ENCODE measurements at places on chromosomes 11 and 22.

DNA sequence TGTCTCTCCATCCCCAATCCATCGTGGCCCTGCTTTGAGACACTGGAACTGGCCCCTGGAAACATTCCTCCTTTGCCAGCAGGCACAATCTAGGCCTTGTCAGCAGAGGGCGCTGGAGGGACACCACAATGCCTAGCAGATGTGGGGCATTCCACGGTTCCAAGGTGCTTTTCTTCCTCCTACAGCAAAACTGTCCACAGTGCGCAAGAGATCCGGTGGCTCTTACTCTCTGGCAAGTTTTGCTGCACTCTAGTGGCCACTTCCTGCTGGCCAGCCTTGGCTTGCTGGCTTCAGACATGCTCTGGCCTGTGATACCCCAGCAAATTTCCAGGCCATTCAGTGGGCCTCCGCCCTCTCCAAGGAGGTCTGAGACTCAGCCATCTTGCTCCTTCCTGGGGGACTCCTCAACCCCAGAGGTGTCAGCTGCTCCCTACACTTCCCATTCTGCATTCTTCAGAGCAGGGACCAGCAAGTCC, 17.1 kb upstream of the RBM4B start:
- DNase-seq: peak; percentile 95

- no peak for DNase-seq
Observed at GRCh38 chr22:26722159-26722558, 64.8 kb downstream of the MIAT start.

DNA sequence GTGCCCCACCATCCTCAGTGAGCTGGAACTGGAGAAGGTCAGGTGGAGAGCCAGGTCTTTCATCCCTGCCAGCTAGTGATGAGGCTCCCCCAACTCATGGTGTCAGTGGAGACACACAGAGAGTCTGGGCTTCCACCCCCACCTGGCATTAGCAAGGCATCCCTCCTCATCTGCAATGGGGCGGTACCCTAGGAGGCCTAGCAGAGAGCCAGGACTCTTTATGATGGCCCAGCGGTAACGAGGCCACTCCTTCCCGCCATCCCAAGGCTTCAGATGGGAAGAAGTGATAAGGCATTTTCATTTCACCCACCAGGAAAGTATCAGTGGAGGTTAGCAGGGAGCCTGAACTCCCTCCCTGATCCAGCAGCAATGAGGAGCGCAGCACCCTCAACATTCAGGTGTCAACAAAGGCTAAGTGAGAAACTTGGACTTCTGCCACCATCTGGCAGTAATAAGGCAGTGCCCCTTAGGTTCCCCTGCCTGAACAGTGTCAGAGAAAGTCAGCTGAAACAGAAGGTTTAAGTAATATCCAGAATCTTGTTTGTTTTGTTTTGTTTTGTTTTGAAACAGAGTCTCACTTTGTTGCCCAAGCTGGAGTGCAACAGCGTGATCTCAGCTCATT, 40.5 kb upstream of the FBLN1 start:
- peak; percentile 31 for DNase-seq

DNA sequence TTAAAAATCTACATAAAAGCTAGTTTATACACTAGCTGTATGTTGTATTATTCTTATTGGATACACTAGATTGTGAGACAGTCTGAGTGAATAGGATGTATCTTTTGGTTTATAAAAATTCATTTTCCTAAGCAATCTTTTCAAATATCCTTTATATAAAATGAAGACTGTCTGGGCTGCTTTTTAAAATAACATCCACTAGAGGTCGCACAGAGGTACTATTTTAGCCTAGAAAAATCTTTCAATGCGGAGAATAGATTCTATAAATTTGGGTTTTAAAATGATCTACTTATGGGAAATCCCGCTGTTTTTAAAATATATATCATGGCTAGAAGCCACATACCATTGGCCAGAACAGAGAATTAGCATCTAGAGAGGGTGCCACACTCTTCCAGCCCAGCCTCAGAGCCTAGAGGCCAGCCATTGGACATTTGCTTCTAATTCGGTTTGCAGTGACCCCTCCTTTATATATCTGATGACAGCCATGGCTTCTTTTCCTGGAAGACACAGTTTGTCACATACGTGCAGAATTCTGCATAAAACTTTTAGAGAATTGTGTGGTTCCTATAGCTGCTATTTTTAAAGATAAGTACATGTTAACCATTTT, 7.3 kb downstream of the C11orf97 start:
- no peak for DNase-seq

GRCh38 chr22:20021196-20022181, 579 bp downstream of the TANGO2 start:
- no peak for DNase-seq

GRCh38 chr22:36763576-36763975, 12.3 kb downstream of the IFT27 start:
- no peak for DNase-seq

- DNase-seq: no peak
Observed at GRCh38 chr11:6225896-6226295, 8.5 kb downstream of the FHIP1B start.

DNA sequence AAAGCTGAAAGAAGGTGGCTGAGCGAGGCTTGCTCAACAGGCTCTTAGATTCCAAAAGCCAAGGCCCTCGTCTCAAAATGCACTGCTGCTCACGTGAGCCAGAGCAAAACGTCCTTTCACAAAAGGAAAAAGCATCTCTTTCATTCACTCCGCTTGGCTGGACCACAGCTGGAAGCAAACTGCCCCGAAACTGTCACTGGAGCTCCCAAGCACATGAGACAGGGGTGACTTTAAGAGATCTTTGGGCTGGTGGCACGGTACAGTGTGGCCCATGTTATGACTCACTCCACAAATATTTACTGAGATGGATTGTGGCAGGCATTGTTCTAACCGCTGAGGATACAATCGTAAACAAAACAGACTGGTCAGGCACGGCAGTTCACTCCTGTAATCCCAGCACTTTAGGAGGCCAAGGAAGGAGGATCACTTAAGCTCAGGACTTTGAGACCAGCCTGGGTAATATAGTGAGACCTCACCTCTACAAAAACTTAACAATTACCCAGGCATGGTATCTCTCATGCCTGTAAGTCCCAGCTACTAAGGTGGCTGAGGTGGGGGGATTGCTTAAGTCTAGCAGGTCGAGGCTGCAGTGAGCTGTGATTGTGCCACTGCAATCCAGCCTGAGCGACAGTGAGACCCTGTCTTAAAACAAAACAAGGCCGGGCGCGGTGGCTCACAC, 3.6 kb downstream of the PLA2G6 start:
- no peak for DNase-seq

GRCh38 chr22:27060190-27060589, 402.8 kb downstream of the MIAT start:
- no peak for DNase-seq

GRCh38 chr11:71153005-71153390, 99.4 kb downstream of the SHANK2 start:
- DNase-seq: peak; percentile 30

DNA sequence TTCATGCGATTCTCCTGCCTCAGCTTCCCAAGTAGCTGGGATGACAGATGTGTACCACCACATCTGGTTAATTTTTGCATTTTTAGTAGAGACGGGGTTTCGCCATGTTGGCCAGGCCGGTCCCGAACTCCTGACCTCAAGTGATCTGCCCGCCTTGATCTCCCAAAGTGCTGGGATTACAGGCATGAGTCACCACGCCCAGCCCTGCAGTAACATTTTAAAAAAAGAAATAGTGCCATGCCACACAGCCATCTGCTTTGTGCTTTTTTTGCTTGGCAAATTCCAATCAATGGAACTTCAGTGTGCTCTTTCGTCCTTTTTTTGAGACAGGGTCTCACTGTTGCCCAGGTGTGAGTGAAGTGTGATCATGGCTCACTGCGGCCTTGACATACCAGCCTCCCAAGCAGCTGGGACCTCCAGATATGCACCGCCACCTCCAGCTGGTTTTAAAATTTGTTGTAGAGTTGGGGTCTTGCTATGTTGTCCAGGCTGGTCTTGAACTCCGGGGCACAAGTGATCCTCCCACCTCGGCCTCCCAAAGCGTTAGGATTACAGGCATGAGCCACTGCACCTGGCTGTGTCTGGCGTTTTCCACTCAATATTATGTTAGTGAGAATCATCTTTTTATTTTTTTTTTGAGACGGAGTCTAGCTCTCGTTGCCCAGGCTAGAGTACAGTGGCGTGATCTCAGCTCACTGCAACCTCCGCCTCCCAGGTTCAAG, 1.8 kb upstream of the CHADL start:
- DNase-seq: no peak

DNA sequence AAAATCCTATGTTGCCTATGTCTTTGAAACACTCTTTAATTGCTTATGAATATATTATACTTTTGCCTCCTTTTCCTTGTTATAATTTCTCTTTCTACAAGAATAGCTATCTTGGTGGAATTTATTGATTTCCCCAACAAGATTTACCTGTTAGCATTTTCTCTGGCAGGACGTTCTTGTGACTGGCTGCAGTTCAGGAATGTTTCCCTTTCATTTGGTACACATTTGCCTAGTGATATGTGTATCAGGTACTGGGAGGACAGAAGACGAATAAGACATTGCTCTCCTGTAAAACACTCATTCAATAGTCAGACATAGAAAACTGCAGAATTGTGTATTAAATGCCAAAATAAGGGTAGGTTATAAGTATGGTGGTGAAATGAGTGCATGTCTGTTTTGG, 279.9 kb downstream of the FAT3 start:
- DNase-seq: no peak

DNA sequence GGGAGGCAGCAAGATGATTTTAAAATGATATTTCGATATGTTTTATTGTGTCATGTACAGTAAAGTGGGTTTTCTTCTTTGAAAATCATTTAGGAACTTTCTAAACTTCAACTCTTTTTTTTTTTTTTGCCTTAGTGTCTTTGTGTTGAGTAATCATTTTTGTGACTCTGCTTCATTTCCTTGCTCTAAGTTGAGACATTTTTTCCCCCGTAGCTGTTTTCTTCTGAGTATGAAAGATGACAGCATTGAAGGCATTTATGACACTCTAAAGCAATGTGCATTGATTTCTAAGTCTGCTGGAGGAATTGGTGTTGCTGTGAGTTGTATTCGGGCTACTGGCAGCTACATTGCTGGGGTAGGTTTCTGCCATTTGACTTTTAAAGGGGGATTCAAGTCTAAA, 23.5 kb downstream of the RRM1 start:
- DNase-seq: no peak

DNA sequence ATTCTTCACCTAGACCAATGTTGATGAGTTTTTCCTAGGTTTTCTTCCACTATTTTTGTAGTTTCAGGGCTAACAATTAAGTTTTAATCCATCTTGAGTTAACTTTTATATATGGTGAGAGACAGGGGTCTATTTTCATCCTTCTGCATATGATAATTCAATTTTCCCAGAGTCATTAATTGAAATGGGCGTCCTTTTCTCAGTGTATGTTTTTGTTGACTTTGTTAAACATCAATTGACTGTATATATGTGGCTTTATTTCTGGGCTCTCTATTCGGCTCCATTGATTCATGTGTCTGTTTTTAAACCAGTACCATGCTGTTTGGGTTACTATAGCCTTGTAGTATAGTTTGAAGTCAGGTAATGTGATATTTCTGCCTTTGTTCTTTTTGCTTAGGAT, 282.1 kb downstream of the INSC start:
- no peak for DNase-seq

GRCh38 chr11:103985041-103985440, 51.4 kb upstream of the DDI1 start:
- no peak for DNase-seq

DNA sequence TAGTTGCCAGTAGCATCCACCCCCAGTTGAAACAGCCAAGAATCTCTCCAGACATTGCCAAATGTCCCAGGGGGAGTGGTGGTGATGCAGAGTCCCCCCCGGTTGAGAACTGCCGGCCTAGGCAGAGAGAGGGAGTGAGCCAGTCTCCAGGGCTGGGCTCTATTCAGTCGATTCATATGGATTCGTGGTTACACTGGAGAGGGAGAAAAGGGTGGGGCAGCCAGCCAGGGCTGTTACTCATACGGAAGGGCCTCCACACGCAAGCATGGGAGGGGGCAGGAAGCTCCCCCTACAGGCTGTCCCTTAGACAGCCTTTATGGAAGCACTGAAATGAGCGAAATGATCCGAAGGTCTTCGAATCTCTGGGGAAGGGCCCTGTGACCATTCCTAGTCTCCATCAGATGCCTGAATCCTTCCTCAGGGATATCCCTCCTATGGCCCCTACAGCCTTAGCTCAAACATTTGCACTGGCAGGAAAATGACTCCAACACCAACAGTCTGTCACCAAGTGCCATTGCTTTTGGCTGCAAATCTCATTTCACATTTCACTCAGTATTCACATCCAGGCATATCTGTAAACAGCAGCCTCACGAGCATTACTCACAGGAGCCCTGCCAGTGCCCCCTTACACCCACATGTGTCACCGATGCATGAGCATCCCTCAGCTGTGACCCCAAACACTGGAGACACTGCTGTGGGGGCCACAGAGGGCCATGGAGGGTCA, 18.4 kb upstream of the TLCD5 start:
- DNase-seq: peak; percentile 16

DNA sequence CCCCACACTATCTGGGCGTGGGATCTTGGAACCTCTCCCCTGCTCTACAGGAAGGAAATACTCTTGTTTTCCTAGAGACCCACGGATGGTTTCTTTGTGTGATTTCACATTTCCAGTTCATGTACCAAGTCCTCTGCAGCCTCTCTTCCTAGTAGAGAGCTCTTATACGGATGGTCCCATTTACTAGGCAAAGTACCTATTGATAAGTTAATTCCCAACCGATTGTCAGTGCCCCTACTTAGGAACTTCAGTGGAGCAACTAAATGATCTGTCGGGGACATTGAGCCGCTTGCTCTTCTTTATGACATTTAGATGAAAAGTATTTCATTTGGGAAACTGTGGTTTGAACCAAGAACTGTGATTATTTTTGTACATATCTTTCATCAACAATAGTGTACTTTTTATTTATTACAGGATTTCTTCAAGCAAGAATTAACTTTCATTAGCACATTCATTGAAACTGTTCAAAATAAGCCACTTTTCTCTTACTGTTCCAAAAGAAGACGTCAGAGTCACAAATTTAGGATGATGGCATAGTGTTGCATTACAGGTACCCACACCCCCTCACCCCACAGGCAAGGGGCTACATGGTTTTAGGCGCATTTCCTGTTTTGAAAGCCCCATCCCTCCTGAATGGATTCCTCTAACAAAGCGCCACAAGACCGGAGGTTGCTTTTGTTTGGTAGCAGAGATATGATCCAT, 34.2 kb downstream of the ELMOD1 start:
- DNase-seq: no peak

- DNase-seq: no peak
Observed at GRCh38 chr11:16797776-16798175, 59.3 kb downstream of the C11orf58 start.

- no peak for DNase-seq
Observed at GRCh38 chr22:47033648-47034000, 271.2 kb downstream of the TBC1D22A start.

- DNase-seq: no peak
Observed at GRCh38 chr11:121763526-121763925, 310.8 kb upstream of the SORL1-AS1 start.

DNA sequence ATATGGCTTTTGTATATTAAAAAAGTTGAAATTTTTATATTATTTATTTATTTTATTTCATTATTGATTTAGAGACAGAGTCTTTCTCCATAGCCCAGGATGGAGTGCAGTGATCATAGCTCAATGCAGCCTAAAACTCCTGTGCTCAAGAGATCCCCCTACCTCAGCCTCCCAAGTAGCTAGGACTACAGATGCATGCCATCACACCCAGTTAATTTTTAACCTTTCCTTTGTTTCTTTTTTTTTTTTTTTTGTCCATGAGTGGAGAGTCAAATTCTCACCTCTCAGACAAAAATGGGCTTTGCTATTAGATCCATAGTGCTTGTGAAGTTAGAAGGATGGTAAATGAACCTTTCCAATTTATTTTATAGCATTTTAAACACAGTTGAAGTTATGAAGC, 182.5 kb downstream of the SOX6 start:
- no peak for DNase-seq
